ENCODE measurements at places on chromosomes 5 and 9.

GRCh38 chr9:79023134-79023580 lies 548.6 kb upstream of the TLE4 start:
- DNase-seq, result no peak

DNA sequence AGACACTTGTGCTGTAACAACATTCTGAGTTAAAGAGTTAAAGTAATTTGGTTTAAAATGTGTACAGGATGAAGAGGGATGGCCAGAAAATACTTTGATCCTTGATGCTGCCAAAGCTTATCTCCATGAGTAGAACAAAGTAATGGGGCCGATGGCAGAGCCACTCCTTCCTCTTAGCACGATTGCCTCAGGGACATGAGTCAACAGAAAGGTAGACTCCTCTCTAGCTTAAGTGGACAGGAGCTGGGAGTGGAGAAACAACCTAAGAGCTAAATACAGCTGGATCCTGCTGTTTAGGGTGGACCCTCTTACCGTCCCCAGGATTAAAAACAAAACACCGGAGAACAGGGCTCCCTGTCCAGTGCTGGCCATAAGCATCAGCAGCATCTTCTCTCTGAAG lies 267.3 kb downstream of the IRX1 start:
- no peak for DNase-seq

DNA sequence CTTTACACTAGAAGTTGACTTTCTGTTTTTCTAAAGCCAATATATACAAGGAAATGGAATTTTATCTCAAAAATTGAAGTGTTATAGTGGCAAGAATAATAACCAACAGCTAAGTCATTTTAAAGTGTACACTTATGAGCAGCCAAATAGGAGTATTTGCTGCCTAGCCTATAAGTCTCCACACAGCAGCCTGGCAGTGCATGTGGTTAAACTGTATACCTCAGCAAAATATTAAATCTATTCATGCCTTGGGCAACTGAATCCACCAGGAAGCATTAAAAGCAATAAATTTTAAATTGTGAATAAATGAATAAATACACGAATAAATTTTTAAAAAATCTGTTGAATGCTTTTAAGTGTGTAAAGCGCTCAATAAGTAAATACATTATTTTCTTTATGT lies 432.4 kb upstream of the RORB start:
- DNase-seq, result no peak

DNA sequence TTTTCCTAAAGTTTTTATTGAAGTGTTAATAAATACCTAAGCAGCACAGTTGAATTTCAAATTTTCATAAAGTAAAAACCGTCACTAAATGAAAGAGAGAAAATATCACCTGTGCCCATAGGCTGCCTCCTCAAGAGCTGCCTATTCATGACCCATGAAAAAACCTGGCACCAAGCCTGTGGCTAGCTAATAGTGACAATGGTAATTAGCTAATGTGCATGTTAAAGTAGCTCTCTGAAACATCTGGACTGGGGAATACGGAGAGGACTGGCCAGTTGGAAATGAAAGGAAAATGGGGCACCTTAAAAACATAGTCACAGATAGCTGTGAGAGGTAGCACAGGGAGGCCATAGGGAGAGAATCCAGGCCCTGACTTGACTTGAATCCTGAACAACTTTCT lies 5.4 kb upstream of the GNE start:
- no peak for DNase-seq

- DNase-seq, result no peak
Measured at GRCh38 chr9:134661299-134661698, 19.7 kb downstream of the COL5A1 start.

DNA sequence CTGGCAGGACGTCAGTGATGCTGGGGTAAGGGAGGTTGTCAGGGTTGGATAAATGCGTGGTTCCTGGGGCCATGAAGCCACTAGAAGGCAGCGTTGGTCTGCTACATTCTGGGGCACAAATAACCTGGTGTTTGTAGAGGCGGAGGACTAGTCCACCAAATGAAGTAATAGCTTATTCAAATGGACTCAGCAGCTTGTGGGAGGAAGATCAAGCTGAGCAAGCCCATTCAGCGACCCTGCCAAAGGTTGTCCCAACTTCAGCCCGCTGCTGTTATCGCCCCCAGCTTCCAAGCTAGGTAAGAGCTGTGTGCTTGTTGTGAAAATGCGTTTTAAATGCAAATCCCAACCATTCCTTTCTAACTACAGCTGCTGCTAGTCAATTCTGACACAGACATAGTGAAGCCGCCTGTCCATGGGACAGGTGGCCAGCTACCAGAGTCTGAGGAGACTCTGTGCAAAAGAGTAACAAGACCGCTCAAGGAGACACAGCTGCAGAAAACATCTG lies 7.6 kb upstream of the FAM240B start:
- DNase-seq, result no peak

GRCh38 chr5:116772806-116773205 lies 198.2 kb upstream of the SEMA6A start:
- no peak for DNase-seq

Data from posterior vena cava (tissue), 2 donors.